ENCODE measurements at places on chromosomes 4 and X.

DNA sequence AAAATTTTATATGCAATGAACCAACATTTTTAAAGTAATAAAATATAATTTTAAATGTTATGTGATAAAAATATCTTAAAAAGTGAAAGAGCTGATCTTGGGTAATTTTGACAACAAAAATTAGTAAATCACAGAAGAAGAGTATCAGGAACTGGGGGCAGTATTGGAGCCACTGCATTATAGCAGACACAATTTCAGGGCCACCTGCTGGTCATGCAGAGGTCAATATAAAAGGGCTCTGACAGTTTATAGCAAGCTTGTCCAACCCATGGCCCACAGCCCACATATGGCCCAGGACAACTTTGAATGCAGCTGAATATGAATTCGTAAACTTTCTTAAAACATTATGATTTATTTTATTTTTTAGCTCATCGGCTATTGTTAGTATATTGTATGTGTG lies 13.0 kb upstream of the LEF1 start:
- no peaks in the 10 kb centered on the region for H3K27me3 ChIP-seq
- no peak overlapping the region for H3K4me3 ChIP-seq
- no peaks in the 10 kb centered on the region for H3K4me1 ChIP-seq
- no peak overlapping the region for H3K27ac ChIP-seq

- H3K4me3 ChIP-seq = no peak overlapping the region
- H3K4me1 ChIP-seq = no peaks in the 10 kb centered on the region
- no peaks in the 10 kb centered on the region for H3K36me3 ChIP-seq
Observed at GRCh38 chr4:75561789-75562188, 5.9 kb downstream of the ODAPH start.

DNA sequence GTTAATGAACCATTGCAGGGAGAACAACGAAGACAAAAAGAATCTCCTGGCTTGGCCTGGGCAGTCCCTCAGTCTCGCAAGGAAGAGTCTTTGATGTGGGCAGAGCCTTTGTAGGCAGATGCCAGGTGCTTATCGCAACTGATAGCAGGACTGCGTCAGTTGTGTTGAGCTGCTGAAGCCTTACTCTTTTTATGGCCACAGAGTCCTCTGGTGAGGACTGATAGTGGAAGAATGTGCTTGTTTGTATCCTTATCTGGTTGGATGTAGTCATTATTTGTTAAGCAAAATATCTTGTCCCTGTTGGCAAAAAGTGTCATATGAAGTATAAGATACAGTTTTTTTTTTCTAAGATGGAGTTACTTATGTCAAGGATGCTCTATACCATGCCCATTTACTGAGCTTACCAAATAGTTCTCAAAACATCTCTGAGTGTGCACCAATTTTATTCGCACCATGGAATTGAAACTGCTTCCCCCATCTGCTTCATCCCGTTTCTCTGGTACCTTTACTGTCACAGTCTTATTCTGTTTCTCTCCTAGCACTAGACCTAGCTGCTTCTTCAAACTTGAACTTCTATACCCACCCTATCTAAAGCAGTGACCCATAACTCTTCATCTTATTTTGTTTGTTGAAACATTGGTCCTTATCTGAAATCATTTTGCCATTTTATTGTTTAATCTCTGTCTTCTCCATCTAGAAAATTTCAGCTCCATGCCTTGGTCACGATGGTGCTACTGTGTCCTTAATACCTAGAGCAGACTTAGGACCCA lies 47.0 kb upstream of the SPRY1 start:
- no peaks in the 10 kb centered on the region for H3K4me1 ChIP-seq
- H3K36me3 ChIP-seq = no peaks in the 10 kb centered on the region
- no peak overlapping the region for H3K4me3 ChIP-seq
- H3K27ac ChIP-seq = no peak overlapping the region

- H3K27me3 ChIP-seq = no peaks in the 10 kb centered on the region
- H3K36me3 ChIP-seq = no peaks in the 10 kb centered on the region
- H3K27ac ChIP-seq = peak overlapping the region; percentile 32
- no peak overlapping the region for H3K4me3 ChIP-seq
- DNase-seq = no peak
Observed at GRCh38 chr4:158824425-158825274, 55.8 kb downstream of the FNIP2 start.

DNA sequence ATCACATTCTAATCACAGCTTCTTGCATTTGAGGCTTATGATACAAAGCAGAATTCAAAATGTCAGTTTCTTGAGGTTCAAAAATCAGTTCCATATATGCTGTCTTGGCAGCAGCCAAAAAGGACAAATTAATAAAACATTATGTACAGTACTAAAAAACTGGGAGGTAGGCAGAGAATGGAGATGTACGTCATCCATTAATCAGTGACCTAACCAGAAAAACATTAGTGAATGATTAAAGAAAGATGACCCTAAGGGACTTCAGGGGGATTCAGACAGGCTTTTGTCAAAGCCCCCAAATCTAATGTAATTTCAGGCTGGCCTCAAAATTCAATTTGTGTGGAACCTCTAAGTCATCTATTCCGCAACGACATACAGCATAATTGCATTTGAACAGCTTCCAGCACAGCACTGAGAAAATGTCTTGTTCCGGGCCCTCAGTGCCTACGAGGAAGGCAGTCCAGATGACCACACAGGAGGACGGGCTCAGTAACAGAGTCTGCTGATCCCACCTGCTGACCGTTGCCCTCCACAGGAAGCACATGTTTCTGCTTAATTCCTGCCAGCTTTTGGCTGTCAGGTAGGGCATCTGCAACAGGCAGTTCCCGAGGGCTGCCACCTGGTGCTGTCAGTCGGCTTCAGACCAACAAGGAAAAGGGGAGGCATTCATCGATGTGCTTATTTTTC lies 83.8 kb upstream of the HHIP start:
- no peaks in the 10 kb centered on the region for H3K4me1 ChIP-seq
- H3K36me3 ChIP-seq = no peaks in the 10 kb centered on the region

- no peaks in the 10 kb centered on the region for H3K36me3 ChIP-seq
- no peak for DNase-seq
- H3K4me1 ChIP-seq = peaks cover 4% of the 10 kb centered on the region
- no peak overlapping the region for H3K4me3 ChIP-seq
Observed at GRCh38 chr4:184382189-184382846, 92.0 kb downstream of the IRF2 start.

- H3K36me3 ChIP-seq = no peaks in the 10 kb centered on the region
- no peaks in the 10 kb centered on the region for H3K27me3 ChIP-seq
- H3K4me3 ChIP-seq = no peak overlapping the region
- no peak for DNase-seq
- H3K4me1 ChIP-seq = no peaks in the 10 kb centered on the region
Observed at GRCh38 chrX:131739823-131740222, 195.9 kb downstream of the OR13H1 start.

DNA sequence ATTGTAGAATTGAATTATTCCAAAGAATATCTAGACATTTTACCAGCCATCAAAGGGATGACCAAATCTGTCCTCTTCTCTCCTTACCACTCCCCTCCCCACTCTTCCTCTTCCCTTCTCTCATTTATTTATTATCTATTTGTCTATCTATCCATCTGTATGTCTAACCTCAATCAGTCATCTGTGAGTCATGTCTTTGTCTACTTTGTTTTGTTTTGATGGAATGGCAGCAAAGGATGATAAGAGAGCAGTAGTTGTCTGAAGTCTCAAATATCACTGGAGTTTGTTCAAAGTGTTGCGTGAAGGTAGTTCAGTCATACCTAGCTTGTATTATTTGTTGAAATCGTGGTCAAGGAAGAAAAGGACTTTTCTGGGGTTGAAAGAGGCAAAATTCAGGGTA lies 34.7 kb upstream of the PGRMC2 start:
- H3K27ac ChIP-seq = no peak overlapping the region
- no peaks in the 10 kb centered on the region for H3K27me3 ChIP-seq
- no peaks in the 10 kb centered on the region for H3K4me1 ChIP-seq
- H3K36me3 ChIP-seq = no peaks in the 10 kb centered on the region

GRCh38 chr4:54541426-54542118 lies 116.2 kb upstream of the KIT start:
- no peak for DNase-seq
- H3K27me3 ChIP-seq = no peaks in the 10 kb centered on the region
- peaks cover 6% of the 10 kb centered on the region for H3K4me1 ChIP-seq

Data from breast epithelium (tissue), 4 donors.